Inflammatory macrophage treated with lipopolysaccharide for 4 hours (primary cell): ENCODE measurements at places on chromosomes 2 and 18.

GRCh38 chr2:219695145-219695709, 67.8 kb downstream of the SLC4A3 start:
- peak; percentile 19 for DNase-seq

DNA sequence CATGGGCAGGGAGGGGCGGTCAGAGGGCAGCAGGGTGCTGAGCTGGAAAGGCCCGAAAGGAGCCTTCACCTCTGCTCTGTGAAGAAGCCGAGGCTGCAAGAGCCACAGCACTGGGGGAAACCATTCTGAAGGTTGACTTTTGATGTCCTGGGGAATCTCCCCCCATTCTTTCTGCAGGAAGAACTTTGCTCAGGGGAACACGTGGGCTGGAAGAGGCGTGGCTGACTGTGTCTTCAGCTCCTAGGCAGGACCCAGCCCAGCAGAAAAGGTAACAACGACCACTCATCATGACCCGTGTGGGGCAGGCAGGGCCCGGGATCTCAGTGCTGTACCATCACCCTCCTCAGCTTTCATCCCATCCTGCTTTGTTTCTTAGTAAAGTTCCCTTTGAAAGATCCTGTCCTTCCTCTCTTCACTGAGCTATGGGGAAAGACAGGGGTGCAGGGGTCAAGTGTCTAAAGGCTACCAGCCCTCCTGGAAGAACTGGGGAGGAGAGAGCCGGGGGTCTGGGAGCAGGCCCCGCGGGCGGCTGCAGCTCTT, 312.7 kb downstream of the CELF4 start:
- no peak for DNase-seq

- peak; percentile 83 for DNase-seq
These were observed 475.6 kb upstream of the ZEB2 start for GRCh38 chr2:144995482-144995881.

DNA sequence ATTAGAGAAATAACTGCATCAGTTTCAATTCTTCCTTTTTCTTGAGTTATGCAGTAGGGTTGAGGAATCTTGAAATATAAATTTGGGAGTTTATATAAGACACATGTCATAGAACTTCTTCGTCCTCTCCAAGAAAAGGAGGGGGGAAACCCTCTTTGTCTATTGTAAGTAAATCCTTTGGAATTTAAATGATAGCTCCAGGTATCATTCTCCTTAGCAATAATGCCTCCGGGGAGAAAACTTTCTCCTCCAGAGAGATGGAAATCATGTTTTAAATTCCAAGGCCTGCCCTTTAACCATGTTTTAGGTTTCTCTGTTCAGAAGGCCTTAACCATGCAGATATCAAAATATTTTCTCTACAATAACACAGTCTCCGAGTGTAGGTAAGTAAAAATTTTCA, 899.7 kb upstream of the GCFC2 start:
- DNase-seq, result no peak

GRCh38 chr2:230226051-230226551, 565 bp downstream of the SP140 start:
- DNase-seq, result peak; percentile 29

- no peak for DNase-seq
These were observed 2016.1 kb upstream of the PIK3C3 start for GRCh38 chr18:39938676-39939608.

- DNase-seq, result peak; percentile 96
These were observed 13.9 kb upstream of the SMCHD1 start for GRCh38 chr18:2641638-2642037.

DNA sequence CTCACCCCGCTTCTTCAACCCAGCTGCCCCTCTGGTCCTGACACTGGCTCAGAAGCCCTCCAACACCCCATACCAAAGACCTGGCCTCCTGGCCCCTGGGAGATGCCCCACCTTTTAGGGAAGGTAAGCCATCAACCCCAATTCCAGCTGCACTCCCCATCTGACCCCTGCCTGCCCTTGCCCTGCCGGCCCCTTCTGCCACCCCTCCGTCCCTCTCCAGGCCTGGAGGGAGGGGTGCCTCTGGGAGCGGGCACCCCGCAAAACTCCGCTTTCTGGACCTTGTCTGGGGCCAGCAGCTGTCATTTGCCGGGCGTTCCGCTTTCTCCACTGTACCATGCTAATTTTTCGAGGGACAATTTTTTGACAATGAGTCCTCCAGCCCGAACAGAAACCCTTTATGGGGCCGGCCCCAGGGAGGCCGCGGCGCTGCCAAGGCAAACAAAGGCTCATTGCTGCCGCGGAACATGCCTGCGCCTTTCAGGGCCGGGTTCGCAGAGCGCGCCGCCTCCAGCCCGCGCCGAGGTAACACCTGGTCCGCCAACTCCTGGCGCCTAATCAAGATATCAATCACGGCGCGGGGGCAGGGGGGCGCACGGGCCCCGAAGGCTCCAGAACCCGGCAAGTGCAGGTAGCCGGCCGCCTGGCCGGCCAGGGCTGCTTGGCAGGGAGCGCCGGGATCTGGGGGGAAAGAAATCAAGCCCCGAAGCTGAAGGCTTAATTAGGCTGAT, 96.0 kb downstream of the INHBB start:
- no peak for DNase-seq

DNA sequence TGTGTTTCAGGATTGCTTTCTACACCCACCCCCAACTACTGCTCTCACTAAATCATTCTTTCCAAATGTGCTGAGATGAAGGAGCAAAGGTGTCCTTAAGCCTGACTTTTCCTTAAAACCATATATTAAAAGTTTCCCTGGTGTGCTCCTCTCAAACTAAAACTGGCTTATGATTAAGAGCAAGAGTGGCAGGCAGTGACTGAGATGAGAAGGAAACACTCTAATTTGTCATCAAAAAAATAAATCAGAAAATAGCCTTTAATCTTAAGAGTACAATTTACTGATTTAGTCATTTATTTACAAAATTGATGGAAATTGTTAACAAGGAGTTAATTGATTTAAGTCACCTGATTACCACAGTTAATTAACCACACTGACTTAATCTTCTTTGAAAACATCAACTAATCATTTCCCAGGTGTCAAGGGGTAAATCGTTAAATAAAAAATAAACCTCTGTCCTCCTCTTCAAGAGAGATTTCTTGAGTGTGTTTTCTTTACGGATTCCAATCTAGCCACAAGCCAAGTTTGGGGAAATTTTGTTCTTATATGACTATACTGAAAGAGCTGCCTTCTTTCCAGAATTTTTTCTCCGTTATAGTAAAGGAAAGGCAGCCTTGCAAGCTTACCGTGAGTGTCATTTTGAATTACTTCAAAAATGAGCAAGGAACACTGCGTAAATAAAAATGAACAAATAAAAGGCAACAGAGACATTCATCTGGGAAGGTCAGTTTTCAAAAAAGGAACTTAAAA, 17.4 kb downstream of the LRP2 start:
- DNase-seq, result no peak

GRCh38 chr2:182426918-182427240, at the start of gene PDE1A:
PDE1A (minus strand) TSS chr2:182427036.
- DNase-seq, result no peak

DNA sequence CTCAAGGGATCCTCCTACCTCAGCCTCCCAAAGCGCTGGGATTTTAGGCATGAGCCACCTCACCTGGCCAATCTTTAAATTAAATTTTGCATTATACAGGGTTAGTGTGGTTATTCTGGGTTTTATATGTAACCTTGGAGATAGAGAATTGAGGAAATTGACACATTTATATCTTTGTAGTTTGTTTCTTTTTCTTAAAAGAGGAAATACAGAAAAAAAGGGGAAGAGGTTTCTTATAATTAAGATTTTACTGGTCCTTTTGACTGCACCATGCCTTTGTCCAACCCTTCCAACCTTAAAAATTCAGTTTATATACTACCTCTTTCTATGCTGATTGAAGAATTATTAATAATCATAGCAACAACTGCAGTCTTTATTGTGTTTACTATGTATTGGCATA, 210.1 kb upstream of the STON1 start:
- DNase-seq, result peak; percentile 77

GRCh38 chr2:100796499-100797100, 23.3 kb upstream of the NPAS2 start:
- no peak for DNase-seq

DNA sequence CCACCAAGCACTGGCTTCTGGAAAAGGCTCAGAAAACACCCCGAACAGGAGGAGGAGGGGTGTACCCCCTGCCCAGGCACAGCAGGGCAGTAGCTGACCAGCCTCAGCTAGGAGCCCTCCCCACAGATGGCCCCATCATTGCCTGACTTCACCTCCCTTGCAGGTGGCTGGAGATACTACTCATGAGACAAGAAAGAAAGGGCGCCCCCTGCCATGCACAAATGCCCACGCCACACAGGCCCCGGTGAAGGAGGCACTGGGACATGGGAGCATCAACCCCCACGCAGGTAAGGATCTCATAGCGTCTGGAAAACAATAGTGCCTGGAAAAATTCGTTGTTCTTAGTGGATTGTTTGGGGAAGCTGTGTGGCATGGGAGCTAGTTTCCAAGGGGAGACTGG, 240.6 kb downstream of the TFCP2L1 start:
- no peak for DNase-seq

DNA sequence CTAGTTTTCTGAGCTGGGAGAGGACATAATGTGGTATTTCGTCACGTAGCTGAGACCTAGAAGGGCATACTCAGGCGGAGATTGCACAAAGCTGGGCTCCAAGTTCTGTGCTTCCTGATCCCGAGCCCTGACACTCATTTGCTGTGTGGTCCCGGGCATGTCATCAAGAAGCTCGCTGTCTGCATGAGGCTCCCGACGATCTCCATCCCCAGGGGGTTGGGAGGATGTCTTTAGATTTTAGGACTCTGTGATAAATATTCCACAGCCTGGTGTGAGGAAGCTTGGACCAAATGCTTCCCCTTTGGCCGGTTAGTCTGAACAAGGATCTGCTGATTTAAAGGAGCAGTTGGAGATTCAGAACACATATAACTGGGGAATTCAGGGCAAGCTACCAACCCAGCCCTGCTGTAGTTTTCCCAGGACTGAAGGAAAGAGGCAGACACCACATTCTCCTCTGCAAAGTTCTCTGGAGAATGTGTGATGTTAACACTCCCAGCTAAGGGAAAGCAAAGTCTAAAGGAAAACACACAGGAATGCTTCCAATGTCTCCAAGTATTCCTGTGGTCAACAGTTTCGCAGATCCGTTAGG, 2.3 kb downstream of the KCNE4 start:
- no peak for DNase-seq

- no peak for DNase-seq
These were observed 33.4 kb downstream of the LAMA3 start for GRCh38 chr18:23722646-23723045.

DNA sequence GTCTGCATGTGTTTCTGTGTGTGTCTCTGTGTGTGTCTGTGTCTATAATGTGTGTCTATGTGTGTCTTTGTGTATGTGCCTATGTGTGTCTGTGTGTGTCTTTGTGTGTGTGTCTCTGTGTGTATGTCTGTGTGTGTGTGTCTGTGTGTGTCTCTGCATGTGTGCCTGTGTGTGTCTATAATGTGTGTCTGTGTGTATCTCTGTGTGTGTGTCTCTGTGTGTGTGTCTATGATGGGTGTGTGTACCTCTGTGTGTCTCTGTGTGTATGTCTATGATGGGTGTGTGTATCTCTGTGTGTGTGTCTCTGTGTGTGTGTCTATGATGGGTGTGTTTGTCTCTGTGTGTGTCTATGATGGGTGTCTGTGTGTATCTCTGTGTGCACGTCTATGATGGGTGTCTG, 126.2 kb upstream of the GPC1 start:
- no peak for DNase-seq

DNA sequence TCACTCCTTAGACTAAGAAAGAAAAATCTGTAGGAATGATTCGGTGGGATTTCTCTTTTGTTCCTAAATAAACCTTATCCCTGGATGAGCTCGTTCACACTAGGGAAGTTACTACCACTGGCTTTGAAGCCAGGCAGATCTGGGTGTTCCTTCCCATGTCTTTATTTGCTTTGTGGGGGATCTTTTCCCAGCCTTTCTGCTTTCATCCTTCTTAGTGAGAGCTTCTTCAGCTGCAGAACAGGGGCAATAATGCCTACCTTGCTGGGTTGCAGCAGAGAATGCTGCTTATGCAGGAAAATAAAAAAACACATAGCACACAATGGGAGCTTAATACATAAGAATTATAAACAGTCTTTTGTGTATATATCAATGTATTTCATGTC, 292.1 kb downstream of the SOX11 start:
- no peak for DNase-seq

GRCh38 chr2:11796190-11797171, 50.0 kb downstream of the LPIN1 start:
- DNase-seq, result no peak

- no peak for DNase-seq
These were observed 154.9 kb downstream of the ATAD2B start for GRCh38 chr2:23772056-23772455.

GRCh38 chr2:64540615-64541014, 16.5 kb downstream of the AFTPH start:
- DNase-seq, result no peak

DNA sequence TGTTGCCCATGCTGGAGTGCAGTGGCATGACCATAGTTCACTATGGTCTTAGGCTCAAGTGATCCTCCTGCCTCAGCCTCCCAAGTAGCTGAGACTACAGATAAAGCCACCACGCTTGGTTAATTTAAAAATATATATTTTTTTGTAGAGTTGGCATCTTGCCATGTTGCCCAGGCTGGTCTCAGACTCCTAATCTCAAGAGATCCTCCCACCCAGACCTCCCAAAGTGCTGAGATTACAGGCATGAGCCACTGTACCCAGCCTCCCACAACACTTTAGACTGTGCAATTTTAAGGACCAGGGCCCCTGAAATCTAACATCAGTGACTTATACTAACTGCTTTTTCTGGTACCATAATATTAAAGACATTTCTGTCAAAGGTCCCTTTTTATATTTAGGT, 5.2 kb downstream of the TXNDC2 start:
- no peak for DNase-seq

- DNase-seq, result no peak
These were observed 260.5 kb downstream of the C1D start for GRCh38 chr2:67802291-67802690.

DNA sequence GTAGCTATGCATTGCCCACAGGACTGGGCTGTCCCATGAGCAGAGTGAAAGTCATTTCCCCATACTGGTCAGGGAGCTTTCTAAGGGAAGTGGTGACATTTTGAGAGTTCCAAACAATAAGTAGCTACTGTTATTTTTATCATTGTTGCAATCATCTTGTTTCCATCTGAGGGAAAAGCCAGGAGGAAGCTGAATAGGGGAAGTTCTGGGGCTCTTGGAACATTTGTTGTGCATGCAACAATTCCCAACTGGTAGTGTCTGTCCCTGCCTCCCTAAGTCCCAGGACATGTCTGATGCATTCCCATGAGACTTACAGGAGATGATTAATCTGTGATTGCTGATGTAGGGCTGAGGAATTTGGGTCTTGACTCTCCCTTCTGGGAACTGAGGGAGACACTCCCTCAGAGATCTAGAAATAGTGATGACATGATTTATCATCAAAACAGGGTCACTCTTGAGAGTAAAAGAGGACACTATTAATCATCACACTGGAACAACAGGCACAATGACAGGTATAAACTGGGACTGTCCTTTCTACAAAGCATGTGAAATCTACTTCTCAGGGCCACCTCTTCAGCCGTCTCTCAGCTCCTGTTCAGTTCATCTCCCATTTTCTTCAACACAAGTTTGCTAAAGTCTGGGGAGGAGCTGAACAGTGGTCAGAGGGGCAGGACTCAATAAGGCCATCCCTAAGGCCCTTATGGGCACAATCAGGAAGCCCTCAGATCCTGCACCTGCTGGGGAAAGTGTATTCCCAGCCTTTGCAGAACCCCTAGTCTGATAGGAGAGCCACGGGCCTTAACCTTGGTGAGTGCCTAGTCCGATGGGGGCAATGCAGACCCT, 28.0 kb upstream of the MARCO start:
- DNase-seq, result peak; percentile 98

GRCh38 chr2:136434251-136434715, 316.3 kb upstream of the CXCR4 start:
- DNase-seq, result no peak

GRCh38 chr2:14828968-14829367, 196.5 kb downstream of the LRATD1 start:
- no peak for DNase-seq
